ENCODE measurements at places on chromosomes 5 and 9.
A peak's percentile ranks its signal among the peaks of the same experiment; 100 is the strongest.

DNA sequence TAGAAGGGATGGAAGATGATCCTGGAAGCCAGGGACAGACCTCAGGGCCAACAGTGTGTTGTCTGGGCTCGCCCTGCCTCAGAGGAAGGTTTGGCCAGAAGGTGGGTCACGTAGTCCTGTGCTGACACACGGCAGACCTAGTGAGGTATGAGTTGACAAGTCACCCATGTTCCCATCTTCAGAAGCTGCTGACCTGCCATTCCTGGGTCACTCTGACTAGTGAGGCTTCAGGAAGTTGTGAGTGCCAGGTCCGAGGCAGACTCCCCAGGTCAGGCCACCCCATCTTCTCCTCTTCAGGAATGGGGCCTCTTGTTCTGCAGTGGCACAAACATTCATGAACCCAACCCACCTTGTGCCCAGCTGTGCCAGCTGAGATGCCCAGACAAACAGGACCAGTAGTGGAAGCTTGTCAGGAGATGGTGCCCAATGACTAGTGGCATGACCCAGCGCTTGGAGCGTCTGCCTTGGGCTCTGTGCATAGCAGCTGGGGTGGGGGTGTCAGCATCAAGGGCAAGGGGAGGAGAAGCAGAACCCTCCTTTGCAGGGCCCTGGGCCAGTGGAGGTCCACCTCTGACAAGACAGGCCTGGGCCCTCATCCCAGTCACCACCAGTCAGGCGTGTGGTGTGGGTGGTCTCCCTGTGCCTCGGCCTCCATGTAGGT lies 16.8 kb upstream of the ANGPTL2 start:
- no peak for DNase-seq

- DNase-seq: peak; percentile 27
Observed at GRCh38 chr5:20041326-20042274, 53.6 kb upstream of the CDH18 start.

DNA sequence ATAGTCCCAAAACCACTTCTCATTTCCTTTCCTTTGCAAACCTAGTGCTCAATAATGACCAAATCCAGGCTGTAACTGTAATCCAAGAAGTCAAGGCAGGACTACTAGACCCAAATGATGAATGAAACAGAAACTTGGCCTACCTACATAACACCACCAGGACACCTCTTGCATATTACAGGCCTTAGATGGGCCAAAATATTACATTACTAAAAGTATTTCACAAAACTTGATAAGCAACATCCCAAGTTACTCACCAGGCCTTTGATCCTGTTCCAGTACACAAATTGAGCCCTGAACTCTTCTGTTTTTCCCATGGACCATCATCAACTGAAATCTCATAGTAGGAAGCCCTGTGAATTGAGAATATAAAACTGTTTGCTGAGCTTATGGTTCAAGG lies 34.8 kb downstream of the NADK2 start:
- peak; percentile 10 for DNase-seq

- DNase-seq: no peak
Observed at GRCh38 chr9:20302197-20302596, 320.1 kb downstream of the MLLT3 start.

GRCh38 chr5:168104811-168105481 lies 186.5 kb upstream of the WWC1 start:
- DNase-seq: no peak

DNA sequence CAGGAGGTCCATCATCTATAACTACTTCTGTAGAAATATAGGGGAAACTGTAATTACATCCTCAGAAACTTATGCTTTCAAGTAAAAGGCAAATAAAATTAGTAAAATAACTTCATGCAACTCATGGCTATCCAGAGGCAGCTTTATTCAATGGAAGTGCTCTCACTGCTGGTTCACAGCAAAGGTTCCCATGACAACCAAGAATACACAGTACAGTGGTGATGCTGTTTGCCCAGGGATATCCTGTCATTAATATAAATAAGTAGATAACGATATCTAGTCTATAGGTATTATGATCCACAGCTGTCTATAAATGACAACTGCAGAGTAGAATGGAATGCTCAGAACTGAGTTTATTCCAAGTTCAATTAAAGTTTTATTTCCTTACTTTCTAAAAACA lies 390.3 kb downstream of the PDE4D start:
- no peak for DNase-seq

- DNase-seq: peak; percentile 29
Observed at GRCh38 chr5:33315189-33315588, 125.6 kb upstream of the TARS1 start.

- no peak for DNase-seq
Observed at GRCh38 chr9:129979071-129979745, 63.8 kb downstream of the FNBP1 start.

All from astrocyte (in vitro differentiated cells and primary cell).